Small intestine (tissue), 16 donors: ENCODE measurements at places on chromosomes 4 and X.

DNA sequence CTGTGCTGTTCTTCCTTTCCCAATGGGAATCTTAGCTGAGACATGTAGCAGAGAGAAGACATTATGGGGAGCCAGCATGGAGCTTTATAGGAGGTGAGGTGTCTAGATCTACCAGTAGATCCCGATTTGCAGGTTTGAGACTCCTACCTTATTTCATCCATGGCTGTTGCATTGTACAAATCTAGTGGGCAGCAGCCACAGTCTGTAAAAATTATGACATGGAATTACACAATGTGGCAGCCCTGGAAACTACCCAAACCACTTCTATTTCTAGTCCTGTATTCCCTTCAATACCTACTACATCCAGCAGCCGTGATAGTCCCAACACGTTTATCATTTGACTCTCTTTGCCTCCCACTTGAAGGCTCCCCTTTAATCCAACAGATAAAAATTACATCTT lies 8.1 kb downstream of the ATP7A start:
- DNase-seq = no peak

- no peak for DNase-seq
These were observed 166.6 kb downstream of the LHFPL1 start for GRCh38 chrX:112513154-112513553.

DNA sequence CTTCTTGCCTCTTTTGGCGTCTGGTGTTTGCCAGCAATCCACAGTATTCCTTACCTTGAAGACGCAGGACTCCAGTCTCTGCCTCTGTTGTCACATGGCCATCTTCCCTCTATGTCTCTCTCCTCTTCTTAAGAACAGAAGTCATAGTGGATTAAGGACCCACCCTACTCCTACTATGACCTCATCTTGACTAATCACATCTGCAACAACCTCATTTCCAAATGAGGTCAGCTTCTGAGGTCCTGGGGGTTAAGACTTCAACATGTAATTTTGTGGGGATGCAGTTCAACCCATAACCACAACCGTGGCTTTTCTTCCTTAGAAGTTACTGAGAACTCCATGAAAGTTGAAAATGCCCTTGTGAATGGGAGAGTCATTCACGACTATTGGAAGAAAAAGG lies 23.3 kb downstream of the TLR8 start:
- DNase-seq = no peak

GRCh38 chrX:39650768-39651347 lies 446.9 kb downstream of the BCOR start:
- no peak for DNase-seq

- no peak for DNase-seq
These were observed 89.8 kb downstream of the UCHL1 start for GRCh38 chr4:41346306-41347061.

GRCh38 chr4:119314356-119314755 lies 7.6 kb downstream of the FABP2 start:
- peak; percentile 67 for DNase-seq

- no peak for DNase-seq
These were observed 72.4 kb downstream of the FBXO8 start for GRCh38 chr4:174210952-174211490.

DNA sequence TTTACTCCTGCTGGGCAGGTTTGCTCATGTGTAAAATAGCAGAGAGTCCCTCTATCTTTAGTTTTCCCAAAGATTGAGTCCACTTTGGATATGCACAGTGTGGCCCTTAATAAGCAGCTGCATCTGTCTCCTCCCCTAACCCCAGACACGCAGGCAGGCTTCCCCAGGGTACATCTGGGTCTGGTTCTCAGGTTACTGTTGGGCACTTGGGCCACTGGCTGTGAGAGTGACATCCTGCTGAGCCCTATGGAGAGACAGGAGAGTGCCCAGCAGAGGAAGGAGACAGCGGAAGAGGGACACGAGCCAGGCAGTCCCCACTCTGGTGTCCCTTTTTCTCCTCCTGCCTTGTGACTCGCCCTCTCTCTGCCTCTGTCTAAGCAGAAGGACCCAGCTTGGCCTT lies 16.0 kb downstream of the XK start:
- no peak for DNase-seq

GRCh38 chr4:111475666-111476065 lies 669.6 kb upstream of the FAM241A start:
- DNase-seq = no peak

DNA sequence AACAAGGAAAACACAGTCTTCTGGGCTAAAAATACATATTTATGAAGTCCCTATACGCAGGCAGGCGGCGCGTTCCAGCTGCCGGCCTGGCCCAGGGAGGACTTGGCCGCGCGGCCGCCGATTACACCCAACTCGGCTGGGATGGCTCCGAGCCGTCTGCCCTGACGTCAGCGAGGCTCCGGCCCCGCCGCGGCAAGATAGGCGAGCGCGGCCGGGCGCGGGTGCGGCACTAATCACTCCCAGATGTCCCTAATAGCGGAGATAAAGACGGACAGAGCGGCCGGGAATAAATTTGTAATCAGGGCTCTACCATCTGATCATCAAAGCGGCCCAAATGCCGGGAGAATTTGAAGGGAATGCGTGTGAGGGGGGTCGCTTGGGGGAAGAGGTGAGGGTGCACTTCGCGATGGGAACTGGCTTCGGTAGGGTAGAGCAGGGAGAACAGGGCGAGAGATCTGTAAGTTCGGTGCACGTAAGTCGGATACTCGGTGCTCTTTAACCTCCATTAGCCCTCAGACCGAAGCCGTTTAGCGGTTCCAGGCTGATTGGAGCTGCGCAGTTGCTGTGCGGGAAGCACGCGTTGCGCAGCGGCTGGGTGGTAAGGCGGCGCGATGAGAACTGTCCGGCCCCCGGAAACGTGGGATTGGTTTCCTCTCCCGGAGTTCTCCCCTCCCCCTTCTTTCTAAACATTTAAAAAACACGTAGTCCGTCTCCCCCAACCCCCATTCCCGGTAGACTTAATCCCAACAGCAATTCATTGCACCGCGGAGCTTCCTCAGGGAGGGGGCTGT lies 7.7 kb downstream of the HAND2 start:
- peak; percentile 27 for DNase-seq
